ENCODE measurements at places on chromosomes 2 and 18.
A peak's percentile ranks its signal among the peaks of the same experiment; 100 is the strongest.

DNA sequence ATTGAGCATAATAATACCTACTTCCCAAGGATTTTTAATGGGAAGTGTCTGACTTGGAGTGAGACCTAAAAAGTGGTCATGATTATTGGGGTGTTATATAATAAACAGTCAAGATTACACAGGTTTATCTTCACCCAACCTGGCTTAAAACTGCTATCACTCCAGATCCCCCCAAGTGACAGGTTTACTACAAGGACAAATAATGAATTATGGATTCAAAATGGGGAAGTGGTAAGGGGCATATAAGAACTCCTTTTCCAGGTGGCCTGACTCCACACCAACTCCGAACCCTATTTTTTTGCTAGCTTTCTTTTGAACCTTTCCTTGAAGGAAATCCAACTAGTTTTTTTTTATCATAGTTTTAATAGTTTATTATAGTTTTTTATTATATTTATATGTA, 663.0 kb upstream of the FANCL start:
- no peak for DNase-seq

DNA sequence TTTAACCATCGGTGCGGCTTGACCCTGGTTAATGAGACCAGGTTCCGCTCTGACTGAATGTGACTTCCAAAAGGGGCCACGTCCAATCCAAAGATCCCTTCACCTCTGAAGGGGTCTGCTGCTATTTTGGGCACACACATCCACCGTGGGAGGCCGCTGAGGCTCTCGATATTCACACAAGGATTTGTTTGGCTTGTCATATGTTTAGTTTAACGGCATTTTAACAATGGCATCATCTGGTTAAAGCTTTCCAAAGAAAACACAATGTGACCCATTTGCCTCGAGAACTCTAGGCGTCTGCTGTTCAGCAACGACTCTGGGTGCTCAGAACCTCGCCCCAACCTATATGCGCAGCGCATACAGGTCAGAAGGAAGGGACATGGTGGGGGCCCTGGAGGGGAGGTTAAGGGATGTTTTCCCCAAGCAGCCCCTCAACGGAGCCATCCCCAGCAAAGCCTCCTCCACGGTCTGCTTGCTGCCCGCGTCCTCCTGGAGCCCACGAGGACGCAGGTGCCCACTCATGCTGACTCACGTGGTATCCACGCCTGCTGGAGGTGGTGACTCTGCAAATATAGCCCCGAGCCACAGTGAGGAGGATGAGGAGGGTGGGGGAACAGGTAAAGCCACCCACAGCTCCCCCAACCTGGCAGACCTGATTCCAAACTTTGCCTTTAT, 260.3 kb downstream of the HDAC4 start:
- no peak for DNase-seq

- no peak for DNase-seq
Measured at GRCh38 chr2:30184035-30184434, 37.2 kb downstream of the YPEL5 start.

GRCh38 chr2:230473378-230473777, 57.4 kb downstream of the SP100 start:
- DNase-seq: no peak

- no peak for DNase-seq
Measured at GRCh38 chr2:45388541-45389100, 222.4 kb downstream of the SRBD1 start.

- no peak for DNase-seq
Measured at GRCh38 chr2:24909555-24910177, 10.4 kb downstream of the ADCY3 start.

GRCh38 chr2:170434900-170435621, 257.1 kb downstream of the MYO3B start:
- DNase-seq: no peak

DNA sequence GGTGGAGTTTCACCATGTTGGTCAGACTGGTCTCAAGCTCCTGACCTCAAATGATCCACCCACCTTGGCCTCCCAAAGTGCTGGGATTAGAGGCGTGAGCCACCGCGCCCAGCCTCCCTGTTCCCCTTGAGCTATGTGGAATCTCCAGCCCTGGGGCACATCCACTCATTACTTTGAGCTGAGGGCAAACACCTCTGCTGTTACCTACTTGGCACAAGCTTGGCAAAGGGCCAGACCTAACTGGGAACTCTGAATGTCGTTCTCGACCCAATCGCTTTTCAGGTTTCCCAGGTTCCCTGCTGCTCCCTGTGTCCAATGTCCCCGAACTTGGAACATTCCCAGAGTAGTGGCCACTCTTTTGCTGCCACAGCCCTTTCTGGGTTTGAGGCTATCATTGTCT, 40.6 kb downstream of the CHST10 start:
- DNase-seq: no peak

- DNase-seq: no peak
Measured at GRCh38 chr2:105110295-105110829, 72.5 kb downstream of the MRPS9 start.

- DNase-seq: peak; percentile 69
Measured at GRCh38 chr2:1841903-1842791, 97.8 kb upstream of the PXDN start.

- no peak for DNase-seq
Measured at GRCh38 chr2:218066926-218067515, 2.0 kb upstream of the RUFY4 start.
